Stimulated activated CD8-positive, alpha-beta memory T cell treated with anti-CD3 and anti-CD28 coated beads, Interleukin-7, amount 100 ng/mL, for 1 hour (primary cell): ENCODE measurements at places on chromosomes 4 and X.
A peak's percentile ranks its signal among the peaks of the same experiment; 100 is the strongest.

DNA sequence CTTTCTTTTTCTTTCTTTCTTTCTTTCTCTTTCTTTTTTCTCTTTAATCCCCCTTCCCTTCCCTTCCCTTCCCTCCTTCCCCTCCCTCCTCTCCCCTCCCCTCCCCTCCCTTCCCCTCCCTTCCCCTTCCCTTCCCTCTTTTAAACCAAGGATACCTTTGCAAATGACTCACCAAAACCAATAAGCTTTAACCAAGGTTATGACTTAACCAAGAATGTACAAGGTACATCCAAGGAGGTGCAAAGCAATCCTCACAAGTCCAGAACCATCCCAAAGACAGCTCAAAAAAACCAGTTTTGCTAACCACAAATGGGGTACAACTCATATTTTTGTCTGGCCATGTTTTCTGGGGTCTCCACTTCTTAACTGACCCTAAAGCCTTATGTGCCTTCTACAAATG, 174.7 kb upstream of the PPP1R2C start:
- DNase-seq = no peak

GRCh38 chrX:154411981-154412340, 622 bp downstream of the TAFAZZIN start:
- peak; percentile 18 for DNase-seq

- DNase-seq = no peak
Measured at GRCh38 chrX:154748712-154749339, 2.1 kb downstream of the GAB3 start.

DNA sequence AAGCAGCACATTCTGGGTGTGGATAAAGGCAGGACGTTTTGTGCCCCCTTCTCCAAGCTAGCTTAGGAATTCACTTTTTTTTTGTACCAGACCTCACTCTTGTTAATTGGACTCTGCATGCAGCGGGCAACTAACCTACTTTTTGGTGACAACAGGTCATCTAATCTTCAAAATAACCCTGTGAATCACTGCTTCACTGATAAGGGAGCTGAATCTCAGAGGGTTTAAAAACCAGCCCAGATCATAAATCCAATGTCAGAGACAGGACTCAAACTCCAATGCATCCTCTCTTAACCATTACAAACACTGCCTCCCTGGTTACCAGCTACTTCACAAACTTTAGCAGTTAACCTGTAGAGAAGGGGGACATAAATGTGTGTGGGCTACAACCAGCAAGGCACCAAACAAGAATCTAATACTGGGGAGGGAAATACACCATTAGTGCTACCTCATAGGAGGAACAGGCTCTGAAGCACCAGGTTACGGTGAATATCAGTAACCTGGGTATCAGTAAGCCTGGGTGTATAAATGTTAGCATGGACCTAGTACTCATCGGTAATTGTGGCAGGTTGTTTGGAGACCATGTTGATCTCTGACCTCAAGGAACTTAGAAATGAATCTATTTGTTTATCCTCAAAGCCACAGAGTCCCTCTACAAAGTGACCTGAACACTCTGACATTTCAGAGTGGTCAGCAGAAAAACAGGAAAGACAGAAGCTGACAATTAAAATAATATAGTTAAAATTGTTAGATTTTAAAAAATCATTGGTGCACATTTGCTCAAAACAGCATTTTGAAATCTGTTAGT, 2.6 kb downstream of the TIFA start:
- no peak for DNase-seq

- DNase-seq = no peak
Measured at GRCh38 chr4:141132072-141132708, 1.1 kb downstream of the RNF150 start.

DNA sequence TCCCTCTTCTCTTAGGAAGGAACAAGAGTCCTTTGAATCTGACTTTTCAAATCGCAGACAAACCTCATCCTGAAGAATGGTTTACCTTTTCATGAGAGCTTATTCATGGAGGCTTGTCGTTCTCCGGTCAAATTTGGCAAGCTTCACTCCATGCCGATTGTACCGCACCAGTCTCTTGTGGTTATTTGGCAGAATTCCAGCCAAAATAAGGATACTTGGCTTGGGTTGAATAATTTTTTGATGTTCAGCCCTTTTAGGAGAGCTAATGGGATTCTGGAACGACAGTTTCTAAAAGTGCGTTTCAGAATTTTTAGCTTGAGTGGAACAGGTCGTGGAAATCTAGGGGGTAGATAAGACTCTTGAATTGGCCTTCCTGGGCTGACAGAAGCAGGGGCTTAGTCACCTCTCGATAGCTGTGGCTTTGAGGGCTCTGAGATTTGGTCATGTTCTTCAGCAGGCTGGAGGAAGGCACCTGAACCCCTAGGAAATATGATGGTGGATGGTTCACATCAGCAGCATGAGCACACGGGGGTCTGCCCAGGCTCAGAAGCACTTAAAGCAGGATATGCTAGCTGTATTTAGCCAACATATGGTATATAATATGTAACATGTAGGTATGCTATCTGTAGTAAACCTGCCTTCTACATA, 1.5 kb downstream of the KLHL2 start:
- no peak for DNase-seq

DNA sequence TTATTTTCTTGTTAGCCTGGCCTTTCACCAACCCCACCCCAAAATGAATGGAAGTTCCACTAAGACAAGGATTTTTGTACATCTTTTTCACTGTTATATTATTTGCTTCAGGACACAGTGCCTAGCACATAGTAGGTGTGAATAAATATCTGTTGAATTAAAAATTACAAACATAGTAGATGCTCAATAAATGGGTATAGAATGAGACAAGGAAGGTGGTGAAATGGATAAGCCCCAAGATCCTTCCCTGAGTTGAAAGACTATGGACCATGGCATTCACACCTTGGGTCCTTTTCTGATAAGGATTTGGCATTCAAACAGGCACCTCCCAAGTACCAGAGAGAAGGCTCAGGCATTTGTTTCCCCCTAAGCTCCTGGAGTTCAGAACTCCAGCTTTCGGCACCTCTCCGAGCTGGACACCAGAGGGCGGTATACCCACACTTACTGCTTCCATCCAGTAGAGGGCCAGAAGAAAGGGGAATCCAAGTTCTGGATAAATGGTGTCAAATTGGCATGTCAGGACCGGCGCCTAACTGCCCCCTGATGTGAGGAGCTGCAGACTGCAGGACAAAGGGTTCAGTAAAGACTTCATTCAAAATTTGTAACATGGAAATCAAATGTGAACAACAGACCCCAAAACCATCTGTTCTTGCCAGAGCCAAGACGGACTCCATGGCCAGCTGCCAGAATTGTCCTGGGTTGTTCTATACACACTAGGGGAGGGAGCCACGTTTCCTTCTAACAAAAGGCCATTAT, 193.0 kb downstream of the GPC3 start:
- DNase-seq = peak; percentile 17

DNA sequence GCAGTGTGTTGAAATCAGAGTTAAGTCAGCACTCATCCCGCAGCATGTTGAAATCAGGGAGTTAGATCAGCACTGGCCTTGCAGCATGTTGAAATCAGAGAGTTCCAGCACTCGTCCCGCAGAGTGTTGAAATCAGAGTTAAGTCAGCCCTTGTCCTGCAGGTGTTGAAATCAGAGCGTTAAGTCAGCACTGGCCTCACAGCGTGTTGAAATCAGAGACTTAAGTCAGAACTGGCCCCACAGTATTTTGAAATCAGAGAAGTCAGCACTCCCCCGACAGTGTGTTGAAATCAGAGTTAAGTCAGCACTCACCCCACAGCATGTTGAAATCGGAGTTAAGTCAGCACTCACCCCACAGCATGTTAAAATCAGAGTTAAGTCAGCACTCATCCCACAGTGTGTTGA, 10.9 kb upstream of the UVSSA start:
- DNase-seq = no peak

DNA sequence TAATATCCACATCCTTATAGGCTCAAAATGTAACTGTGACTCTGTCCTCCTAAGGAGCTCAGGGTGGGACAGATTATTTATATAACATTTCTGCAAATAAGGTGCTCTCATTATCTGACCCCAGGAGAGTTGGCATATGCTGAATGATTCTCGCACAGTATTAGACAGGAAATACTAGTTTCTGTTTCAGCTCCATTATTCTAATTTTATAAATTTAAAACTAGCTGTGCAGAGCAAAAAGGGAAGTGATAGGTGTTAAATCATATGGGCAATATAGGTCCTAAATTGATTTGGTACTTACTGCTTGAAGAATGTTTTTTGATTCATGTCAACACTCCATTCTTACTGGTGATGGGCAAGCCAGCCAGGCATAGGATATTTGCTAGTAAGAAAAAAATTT, 141.5 kb downstream of the GLRA2 start:
- DNase-seq = no peak

DNA sequence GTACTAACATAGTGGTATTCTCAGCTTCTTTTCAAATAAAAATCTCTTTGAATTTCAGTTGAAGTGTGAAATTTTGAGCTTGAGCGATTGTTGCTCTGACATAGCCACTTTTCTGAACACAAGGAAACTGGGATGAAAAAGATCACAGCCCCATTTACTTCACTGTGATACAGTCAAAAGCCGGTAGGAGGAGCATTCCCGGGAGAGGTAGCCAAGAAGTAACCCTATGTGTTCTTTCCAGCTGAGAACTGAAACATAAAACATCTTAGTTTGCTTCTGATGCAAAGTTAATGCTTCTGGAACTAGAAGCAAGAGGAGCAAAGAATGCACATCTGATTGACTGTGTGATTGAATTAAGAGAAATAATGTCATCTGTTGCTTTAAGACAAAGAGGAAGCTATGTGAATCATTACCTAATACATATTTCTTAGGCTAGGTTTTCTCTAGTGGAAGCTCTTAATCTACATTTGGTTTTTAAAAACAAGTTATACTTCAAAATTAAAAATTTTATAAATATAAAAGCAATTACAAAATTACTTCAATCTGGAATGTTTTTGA, 88.3 kb upstream of the UNC5C start:
- no peak for DNase-seq

GRCh38 chr4:65893271-65893670, 223.0 kb upstream of the EPHA5 start:
- DNase-seq = no peak

GRCh38 chr4:22787753-22788375, 95.1 kb downstream of the GBA3 start:
- no peak for DNase-seq

- no peak for DNase-seq
Measured at GRCh38 chr4:180960743-180961401, 1282.3 kb upstream of the TENM3 start.

GRCh38 chr4:111230265-111230664, 607.4 kb upstream of the PITX2 start:
- no peak for DNase-seq

DNA sequence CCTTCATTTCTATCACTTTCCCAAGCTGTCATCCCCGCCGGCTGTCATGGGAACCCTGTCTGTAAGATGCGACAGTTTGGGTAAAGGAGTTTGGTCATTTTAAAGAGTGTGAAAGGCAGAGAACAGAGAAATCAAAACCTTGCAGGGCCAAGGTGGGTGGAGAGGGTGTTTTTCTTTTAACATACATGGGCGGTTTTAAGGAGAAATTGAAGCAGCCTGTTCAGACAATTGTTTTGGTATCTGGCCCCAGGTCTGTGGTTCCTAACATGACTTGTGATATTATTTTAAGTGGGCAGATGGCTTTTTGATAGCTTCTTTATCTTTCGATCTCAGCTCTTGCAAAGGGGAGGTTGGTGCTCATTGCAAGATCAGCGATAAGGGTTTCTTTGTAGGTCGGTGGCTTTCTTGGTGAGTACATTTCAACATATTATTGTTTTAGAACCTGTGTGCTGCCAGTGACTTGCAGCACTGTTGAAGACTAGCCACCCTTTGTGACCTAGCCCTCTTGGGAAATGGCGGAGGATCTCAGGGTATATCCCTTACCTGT, 3.7 kb downstream of the PPP1R3F start:
- DNase-seq = no peak

- DNase-seq = no peak
Measured at GRCh38 chr4:184428787-184429186, 45.6 kb downstream of the IRF2 start.
